ENCODE measurements at places on chromosomes 3 and 15. TPM values are rescaled to one million over a fixed set of nuclear protein-coding genes. Genes with fewer than 3 reads are reported as not detected.

DNA sequence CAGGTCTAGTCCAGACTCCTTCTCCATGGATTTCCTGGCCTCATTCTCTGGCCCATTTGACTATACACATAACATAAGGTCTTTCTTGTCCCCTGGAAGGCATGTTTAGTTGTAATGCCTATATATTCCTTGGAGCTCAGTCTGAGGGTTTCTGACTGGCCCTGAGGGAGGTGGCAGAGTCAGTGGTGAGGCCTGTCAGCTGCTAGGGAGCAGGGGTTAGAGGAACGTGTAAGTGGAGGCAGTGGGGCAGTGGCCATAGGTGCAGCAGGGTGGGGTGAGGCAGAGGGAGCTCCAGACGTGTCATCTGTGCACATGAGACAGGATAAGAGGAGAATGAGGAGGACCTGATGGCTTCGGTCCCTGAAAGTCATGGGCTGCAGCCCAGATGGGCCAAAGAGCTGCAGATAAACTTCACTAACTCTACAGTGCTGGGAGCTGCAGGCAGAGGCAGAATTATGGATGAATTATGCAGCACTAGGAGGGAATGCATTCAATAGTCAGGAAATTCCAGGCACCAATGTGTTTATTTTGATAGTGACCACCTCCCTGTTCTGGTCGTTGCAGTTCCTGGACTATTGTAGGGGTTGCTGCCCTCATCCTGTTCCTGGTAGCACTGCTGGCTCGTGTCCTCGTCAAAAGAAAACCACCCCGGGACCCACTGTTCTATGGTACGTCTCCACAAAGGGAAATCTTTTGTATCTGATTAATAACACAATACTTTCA, 4.9 kb downstream of the TM6SF1 start:
- H3K27ac ChIP-seq = peak overlapping the region; percentile 36
- H3K4me1 ChIP-seq = peaks cover 29% of the 10 kb centered on the region
- peaks cover 26% of the 10 kb centered on the region for H3K27me3 ChIP-seq
- peak; percentile 63 for DNase-seq
- peak overlapping the region; percentile 58 for H3K4me3 ChIP-seq

- H3K4me1 ChIP-seq = no peaks in the 10 kb centered on the region
- H3K27me3 ChIP-seq = peaks cover 2% of the 10 kb centered on the region
- DNase-seq = no peak
- no peak overlapping the region for H3K27ac ChIP-seq
Measured at GRCh38 chr3:182397164-182397563, 396.1 kb upstream of the ATP11B start.

Gene PCCB
- 34.8 TPM for total RNA-seq

DNA sequence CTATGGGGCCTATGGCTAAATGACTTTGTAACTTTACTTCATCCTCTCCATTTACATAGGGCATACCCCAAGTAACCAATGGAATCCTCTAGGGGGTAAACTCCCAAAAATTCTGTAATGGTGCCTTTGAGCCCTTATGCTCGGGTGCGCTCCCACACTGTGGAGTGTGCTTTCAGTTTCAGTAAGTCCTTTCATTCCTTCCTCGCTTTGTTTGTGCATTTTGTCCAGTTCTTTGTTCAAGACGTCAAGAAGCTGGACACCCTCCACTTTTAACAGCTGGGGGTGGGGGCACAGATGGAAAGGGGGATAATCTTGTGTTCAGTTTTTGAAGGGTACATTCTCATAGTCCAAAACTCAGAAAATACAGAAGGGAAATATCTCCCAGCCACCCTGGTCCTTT, 84.4 kb upstream of the C2CD4B start:
- no peak overlapping the region for H3K4me3 ChIP-seq
- no peak overlapping the region for H3K27ac ChIP-seq
- H3K36me3 ChIP-seq = no peaks in the 10 kb centered on the region
- peaks cover 55% of the 10 kb centered on the region for H3K27me3 ChIP-seq
- no peak for DNase-seq

- no peak overlapping the region for H3K4me3 ChIP-seq
- H3K36me3 ChIP-seq = 0 out of 2 replicates have a peak, but pooled peaks cover 3% of the 10 kb centered on the region
- H3K27me3 ChIP-seq = peaks cover 6% of the 10 kb centered on the region
- no peaks in the 10 kb centered on the region for H3K4me1 ChIP-seq
- no peak overlapping the region for H3K27ac ChIP-seq
- DNase-seq = no peak
Measured at GRCh38 chr3:117217355-117217754, 507.8 kb downstream of the TUSC7 start.

DNA sequence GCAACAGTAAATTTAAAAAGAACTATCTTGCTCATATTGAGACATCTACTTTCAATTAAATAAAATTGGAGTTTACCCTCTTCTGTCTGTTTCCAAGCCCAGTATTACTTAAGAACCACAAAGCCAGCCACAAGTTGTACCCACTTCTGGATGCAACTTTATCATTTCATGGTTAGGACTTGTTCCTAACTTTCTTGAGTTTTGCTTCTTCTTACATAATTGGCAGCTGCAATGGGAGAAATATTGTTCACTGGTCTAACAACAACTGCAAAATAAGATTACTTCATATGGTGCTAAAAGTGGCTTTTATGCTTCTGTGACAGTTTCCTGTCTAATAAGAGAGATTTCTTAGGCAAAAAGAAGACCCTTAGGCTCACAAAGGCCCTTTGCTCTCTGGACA, 240.6 kb downstream of the OTOL1 start:
- no peak overlapping the region for H3K27ac ChIP-seq
- no peak overlapping the region for H3K4me3 ChIP-seq
- DNase-seq = no peak
- H3K36me3 ChIP-seq = peaks cover 4% of the 10 kb centered on the region
- no peaks in the 10 kb centered on the region for H3K27me3 ChIP-seq
- no peaks in the 10 kb centered on the region for H3K4me1 ChIP-seq

GRCh38 chr15:57421110-57421509, 44.8 kb downstream of the CGNL1 start:
- no peaks in the 10 kb centered on the region for H3K4me1 ChIP-seq
- DNase-seq = no peak
- no peak overlapping the region for H3K27ac ChIP-seq
- H3K4me3 ChIP-seq = no peak overlapping the region
- peaks cover 32% of the 10 kb centered on the region for H3K27me3 ChIP-seq

Gene RTP3
- not detected for total RNA-seq

DNA sequence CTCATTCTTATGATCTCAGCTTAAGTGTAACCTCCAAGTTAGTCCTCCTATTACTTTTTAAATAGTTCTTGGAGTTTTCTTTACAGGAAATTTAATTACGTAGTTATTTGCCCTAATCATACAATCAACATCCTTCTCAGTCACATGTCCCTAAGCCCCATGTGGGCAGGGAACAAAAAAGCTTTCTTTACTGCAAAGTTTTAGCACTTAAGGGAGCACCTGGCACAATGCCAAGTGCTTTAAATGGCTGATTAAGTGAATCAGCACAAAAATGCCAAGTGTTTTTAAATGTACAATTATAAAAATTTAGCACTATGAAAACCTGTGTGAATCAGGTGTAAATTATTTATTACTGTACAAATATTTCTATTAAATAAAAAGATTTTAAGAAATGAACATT, 445.3 kb downstream of the C3orf38 start:
- H3K36me3 ChIP-seq = no peaks in the 10 kb centered on the region
- no peaks in the 10 kb centered on the region for H3K4me1 ChIP-seq
- H3K4me3 ChIP-seq = no peak overlapping the region
- no peak overlapping the region for H3K27ac ChIP-seq
- no peak for DNase-seq
- H3K27me3 ChIP-seq = peaks cover 2% of the 10 kb centered on the region

GRCh38 chr3:197428952-197429351, 126.8 kb downstream of the BDH1 start:
- peaks cover 14% of the 10 kb centered on the region for H3K27me3 ChIP-seq
- peaks cover 58% of the 10 kb centered on the region for H3K4me1 ChIP-seq
- peak overlapping the region; percentile 65 for H3K4me3 ChIP-seq

DNA sequence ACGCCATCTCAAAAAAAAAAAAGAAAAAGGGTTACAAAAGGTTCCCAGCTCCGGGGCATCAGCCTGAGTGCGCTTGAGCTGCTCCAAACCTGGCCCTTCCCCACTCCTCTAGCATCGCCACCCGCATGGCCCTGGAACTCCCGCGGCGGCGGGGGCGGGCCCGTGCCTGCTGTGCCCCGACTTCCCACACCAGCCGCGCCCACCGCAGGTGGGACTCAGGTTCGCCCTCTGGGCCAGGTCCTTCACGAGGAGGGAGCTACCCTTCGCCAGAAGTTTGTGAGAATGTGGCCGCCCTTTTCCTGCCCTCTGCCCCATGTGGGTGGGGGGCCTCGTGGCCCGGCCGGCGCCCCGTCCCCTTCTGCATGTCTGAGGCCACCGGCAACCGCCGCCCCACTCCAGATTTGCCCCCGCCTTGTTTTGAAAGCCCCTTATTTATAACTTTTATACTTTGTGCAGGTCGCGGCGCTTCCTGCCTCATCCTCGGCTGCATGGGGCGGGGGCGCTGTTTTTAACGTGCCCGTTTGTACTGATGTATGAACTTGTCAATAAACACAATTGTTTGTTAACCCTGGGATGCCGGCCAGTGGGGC, 507 bp upstream of the JMJD7 start:
- H3K4me3 ChIP-seq = peak overlapping the region; percentile 91
- H3K36me3 ChIP-seq = peaks cover 5% of the 10 kb centered on the region
- peaks cover 15% of the 10 kb centered on the region for H3K4me1 ChIP-seq
- H3K27ac ChIP-seq = peak overlapping the region; percentile 66
- DNase-seq = no peak

GRCh38 chr3:158528076-158528674, 42.8 kb upstream of the MLF1 start:
- DNase-seq = no peak
- H3K36me3 ChIP-seq = no peaks in the 10 kb centered on the region
- H3K4me3 ChIP-seq = no peak overlapping the region

Gene CPEB1
- total RNA-seq = 5.5 TPM

DNA sequence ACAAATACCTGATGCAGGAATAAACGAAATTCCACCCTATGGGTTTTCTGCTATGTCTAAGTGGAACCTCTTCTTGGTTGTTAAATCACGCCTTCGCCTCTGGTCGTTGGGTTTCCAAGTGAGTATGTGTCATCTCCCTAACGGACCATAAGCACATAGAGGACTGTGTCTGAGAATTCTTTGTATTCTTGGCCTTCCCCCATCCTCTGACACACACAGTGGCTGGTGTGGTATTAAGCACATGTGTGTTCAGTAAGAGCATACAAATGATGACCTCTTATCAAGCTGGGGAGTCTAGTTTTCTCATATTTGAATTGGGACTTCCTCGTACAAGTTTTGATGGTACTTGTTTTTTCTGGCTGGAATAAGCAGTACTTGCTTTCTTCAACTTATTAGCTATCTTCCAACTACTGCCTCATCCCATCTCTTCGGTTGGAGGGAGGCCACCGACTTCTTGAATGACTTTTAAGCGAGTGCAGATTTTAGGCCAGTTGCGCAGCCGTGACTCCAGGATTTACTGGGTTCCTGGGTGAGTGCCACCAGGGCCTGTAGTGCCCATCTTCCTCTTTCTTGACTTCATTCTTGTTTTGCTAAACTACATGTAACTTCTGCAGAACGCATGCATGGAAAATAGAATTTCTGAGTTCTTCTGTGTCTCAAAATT, 240.2 kb downstream of the ADAMTS17 start:
- no peaks in the 10 kb centered on the region for H3K4me1 ChIP-seq
- H3K27ac ChIP-seq = no peak overlapping the region
- no peak for DNase-seq
- H3K27me3 ChIP-seq = peaks cover 11% of the 10 kb centered on the region
- H3K4me3 ChIP-seq = no peak overlapping the region

GRCh38 chr3:141114816-141115460, 63.8 kb downstream of the SPSB4 start:
- DNase-seq = no peak
- no peak overlapping the region for H3K27ac ChIP-seq
- H3K36me3 ChIP-seq = no peaks in the 10 kb centered on the region
- H3K4me3 ChIP-seq = no peak overlapping the region
- H3K4me1 ChIP-seq = no peaks in the 10 kb centered on the region
- peaks cover 2% of the 10 kb centered on the region for H3K27me3 ChIP-seq

DNA sequence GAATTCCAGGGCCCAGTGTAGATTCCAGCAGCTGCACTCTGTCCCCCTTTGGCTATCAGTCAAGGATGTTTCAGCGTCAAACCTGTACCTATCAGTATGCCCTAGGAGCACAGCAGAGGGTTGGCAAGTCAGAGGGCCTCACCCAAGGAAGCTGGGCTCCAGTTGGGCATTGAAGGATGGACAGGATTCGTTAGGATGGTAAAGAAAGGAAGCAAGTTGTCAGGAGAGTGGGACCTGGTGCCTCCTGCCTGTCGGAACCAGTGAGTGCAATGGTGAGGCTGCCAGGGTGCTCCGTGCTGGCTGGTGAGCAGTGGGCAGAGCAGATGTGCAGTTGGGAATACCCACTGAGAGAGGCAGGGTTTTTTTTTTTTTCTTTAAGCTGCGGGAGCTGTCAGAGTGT, 157.2 kb downstream of the CHDH start:
- no peak for DNase-seq
- no peak overlapping the region for H3K4me3 ChIP-seq
- no peaks in the 10 kb centered on the region for H3K4me1 ChIP-seq
- H3K36me3 ChIP-seq = no peaks in the 10 kb centered on the region
- peaks cover 21% of the 10 kb centered on the region for H3K27me3 ChIP-seq
- no peak overlapping the region for H3K27ac ChIP-seq

Gene MKRN3
- not detected for total RNA-seq

- H3K4me1 ChIP-seq = peaks cover 19% of the 10 kb centered on the region
- no peak overlapping the region for H3K4me3 ChIP-seq
- no peaks in the 10 kb centered on the region for H3K27me3 ChIP-seq
- peaks cover 8% of the 10 kb centered on the region for H3K36me3 ChIP-seq
- DNase-seq = no peak
Measured at GRCh38 chr15:50321680-50322210, 33.3 kb downstream of the GABPB1 start.

Gene TOPBP1
- total RNA-seq = 20.8 TPM

- peaks cover 14% of the 10 kb centered on the region for H3K27me3 ChIP-seq
- H3K27ac ChIP-seq = no peak overlapping the region
- DNase-seq = no peak
Measured at GRCh38 chr3:46243560-46243959, 1.3 kb downstream of the CCR3 start.

Gene GOLGA6L7
- not detected for total RNA-seq

DNA sequence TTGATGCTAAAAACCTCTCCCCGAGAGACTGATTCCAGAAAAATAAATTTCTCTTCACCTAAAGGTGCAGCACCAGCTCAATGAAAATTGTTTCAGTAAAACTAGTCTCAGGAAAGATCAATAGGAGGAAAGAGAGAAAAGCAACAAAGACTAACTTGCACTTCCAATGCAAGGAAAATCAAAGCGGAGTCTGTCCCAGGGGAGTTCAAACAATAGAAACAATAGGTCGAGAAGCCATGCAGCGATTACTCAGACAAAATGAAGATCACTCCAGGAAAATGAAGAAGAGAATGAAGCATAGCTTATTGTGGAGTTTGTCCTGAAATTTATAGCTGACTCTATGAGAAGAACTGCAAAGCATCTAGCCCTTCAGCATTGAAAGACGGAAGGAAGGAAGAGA, 105.1 kb upstream of the FRMD4B start:
- H3K4me1 ChIP-seq = no peaks in the 10 kb centered on the region
- no peak overlapping the region for H3K4me3 ChIP-seq
- no peaks in the 10 kb centered on the region for H3K36me3 ChIP-seq
- no peak overlapping the region for H3K27ac ChIP-seq
- H3K27me3 ChIP-seq = peaks cover 2% of the 10 kb centered on the region

GRCh38 chr3:52570076-52570475, 33.7 kb downstream of the UQCC5 start:
- peak overlapping the region; percentile 95 for H3K27ac ChIP-seq
- peak overlapping the region; percentile 49 for H3K4me3 ChIP-seq
- H3K27me3 ChIP-seq = peaks cover 3% of the 10 kb centered on the region
- H3K36me3 ChIP-seq = peaks cover 20% of the 10 kb centered on the region
- DNase-seq = peak; percentile 78

Gene XIRP1
- total RNA-seq = not detected
